ENCODE measurements at places on chromosomes 6 and 20.

DNA sequence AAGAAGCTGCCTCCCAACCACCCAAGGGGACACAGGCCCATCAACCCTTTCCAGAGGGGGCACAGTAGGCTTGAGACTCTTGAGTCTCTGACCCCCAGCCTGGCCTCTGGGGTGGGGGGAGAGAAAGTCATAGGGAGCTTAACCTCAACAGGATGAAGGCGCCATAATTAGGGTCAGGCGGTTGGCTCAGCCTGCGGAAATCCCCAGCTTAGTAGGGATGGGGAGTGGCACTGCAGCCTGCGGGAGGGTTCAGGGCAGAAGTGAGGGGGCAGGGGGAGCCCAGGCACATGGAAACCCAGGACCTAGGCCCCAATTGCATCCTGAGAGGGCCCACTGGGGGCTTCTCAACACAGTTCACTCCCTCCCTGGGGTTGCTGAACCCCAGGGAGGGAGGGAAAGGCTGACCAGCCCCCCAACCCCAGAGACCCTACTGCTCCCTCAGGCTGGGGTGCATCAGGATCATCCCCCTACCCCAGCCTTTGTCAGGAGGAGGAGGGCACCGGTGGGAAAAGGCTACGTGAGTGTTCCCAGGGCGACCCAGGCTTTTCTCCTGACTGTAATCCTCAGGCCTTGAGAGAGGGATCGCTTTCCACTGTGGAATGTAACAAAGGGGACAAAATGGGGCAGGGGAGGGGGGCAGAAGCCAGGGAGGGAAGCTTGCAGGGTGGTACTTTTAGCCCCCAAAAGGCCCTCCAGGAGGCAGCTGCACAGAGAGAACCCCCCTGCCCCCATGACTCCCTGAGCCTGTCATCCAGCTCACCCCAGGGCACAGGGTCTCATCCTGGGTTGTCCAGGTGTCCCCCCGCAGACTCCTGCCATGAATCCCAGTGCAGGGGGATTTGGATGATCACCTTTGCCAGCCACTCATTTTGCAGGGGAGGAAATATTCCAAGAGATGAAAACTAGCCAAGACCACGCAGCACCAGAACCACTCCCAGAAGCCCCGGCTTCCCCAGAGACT is 46.4 kb downstream of the MRPL14 start:
- no peak for DNase-seq

DNA sequence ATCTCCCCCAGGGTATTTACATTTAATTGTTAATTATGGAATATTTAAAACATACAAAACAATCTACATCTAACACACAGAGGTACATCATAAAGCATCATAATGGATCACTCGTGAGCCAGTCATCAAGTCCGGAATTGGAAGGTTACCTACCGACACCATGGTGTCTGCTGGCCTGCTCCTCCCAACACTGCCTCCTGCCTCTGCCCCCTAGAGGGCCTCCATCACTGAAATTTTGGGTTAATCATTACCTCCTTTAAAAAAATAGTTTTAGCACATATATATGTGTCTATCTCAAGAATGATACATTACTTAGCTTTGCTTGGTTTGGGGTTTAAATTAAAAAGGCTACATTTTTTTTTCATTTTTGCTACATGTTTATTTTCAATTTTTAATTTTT is 114.6 kb upstream of the PDE10A start:
- no peak for DNase-seq

GRCh38 chr6:14601490-14601889 is 483.9 kb downstream of the CD83 start:
- no peak for DNase-seq

DNA sequence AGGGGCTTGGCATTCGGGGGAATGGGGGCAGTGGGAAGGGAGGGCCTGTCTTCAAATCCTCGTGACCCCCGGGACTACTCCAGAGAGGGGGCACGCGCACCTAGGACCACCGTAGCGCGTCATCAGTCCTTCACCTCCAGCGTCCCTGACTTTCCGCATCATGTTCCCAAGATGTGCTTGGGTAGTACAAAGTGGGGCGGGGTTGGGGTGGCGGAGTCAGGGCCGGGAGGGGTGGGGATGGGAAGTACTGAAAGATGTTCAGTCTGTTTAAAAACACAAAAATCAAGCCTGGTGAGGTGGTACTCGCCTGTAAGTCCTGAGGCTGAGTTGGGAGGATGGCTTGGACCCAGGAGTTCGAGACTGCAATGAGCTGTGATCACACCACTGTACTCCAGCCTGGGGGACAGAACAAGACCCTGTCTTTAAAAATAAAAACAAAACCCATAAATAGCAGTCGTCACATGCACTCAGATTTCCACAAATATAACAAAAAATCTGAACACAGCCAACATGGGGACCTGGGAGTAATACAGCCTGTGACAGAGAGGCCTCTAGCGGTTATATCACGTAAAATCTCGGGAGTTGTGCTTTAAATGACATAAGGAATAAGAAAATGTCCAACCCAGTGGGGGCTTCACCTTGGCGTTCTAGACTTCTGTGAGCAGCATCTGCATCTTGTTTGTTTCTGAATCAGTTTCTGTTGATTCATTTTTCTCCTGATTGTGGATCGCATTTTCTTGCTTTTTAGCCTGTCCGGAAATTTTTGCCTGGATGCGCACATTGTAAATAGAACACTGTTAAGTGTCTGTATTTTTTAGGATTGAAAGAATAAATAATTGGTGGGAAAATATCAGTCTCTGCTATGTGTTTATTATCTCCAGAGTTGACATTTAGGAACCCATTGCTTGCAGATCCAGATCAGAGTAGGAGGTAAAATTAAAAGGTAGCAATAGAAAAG is 698 bp upstream of the LRP11 start:
- peak; percentile 25 for DNase-seq

DNA sequence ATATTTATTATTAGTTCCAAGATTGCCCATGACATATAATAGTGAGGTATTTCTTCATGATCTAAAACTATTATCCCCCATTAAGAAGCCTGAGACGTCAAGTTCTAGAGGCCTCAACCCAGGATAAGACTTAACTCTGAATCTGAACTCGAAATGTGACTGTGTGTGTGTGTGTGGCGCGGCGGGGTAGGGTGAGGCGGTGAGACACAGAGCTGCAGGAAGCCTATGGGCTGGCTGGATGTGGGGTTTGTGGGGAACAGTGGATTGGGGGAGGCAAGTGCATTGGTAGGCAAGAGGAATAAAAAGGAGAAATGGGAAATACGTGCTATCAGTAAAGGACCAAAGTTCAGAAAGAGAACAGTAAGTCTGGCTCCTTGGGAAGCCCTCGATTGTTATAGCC is 66.5 kb upstream of the RNF146 start:
- DNase-seq: no peak

DNA sequence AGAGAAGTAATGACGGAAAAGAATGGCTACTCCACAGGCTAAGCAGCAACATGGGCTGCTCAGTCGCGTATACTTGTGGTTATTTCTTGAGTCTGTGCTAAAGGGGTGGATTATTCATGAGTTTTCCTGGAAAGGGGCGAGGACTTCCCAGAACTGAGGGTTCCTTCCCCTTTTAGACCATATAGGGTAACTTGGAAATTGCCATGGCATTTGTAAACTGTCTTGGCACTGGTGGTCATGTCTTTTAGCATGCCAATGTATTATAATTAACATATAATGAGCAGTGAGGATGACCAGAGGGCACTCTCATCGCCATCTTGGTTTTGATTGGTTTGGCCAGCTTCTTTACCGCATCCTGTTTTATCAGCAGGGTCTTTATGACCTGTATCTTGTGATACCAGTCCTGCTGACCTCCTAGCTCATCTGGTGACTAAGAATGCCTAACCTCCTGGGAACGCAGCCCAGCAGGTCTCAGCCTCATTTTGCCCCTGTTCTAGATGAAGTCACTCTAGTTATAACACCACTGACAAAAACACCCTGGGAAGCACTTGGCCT is 11.4 kb downstream of the LBP start:
- DNase-seq: no peak

GRCh38 chr6:3750317-3751076 is 1.0 kb downstream of the PXDC1 start:
- DNase-seq: peak; percentile 47

DNA sequence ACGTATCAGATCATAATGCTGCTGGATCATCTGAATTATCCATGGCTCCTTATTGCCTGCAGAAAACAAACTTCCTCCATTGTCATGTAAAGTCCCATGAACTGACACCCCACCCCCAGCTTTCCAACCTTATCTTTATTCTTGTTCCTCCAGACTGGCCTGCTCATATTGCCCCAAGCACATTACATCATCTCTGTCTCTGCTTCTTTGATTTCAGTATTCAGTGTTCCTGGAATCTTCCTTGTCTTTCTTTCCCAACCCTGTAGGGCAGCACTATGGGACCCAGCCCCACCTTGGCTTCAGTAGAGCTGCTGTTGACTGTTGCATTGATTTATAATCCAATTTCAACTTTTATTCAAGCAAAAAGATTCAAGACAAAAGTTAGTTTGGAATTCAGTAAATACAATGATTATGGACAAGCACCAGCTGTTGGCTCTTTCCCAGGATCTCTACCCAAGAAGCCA is 187.5 kb upstream of the ECI2 start:
- no peak for DNase-seq

DNA sequence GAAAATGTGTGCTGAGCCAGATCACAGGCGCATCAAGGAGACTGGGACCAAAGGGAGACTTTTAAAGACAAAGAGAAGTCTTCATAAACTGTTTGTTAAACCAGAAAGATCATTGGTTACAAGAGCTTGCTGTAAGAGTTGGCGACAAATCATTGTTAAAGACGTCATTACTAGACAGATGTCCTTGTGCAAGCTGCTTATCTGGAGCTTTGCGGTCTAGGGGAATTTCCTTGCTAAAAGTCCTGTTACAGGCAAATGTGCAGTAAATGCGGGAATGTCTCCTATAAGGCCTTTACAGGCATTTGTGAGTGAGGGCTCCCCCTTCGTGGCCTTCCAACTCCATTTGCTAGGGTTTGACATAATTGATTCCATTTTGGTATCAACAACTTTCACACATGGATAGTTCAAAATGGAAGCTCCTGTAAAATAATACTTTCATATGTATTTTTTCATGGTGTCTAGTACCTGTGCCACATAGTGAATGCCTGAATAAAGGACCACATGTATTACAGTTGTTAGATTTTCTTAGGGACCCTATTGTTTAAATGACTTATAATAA is 362.4 kb downstream of the UTRN start:
- no peak for DNase-seq

DNA sequence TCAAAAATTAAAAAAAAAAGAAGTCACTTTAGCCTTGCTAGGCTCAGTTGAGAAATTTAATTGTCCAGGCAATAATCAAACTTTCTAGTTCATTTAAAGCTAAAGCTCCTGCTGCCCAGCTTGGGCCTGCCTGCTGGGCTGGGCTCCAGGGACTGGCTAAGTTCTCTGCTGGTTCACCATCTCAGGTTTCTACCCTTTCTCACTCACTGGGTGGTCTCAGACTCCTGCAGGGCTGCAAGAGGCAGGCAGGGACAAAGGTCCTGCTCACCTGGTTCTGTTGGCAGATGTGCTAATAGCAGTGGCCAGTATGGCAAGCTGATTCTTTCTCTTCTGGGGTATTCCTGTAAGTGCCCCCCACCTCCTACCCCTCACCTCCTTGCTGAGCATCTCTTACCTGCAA is 21.2 kb upstream of the RTF2 start:
- no peak for DNase-seq

- no peak for DNase-seq
Observed at GRCh38 chr6:108737594-108738546, 110.4 kb upstream of the ARMC2 start.

DNA sequence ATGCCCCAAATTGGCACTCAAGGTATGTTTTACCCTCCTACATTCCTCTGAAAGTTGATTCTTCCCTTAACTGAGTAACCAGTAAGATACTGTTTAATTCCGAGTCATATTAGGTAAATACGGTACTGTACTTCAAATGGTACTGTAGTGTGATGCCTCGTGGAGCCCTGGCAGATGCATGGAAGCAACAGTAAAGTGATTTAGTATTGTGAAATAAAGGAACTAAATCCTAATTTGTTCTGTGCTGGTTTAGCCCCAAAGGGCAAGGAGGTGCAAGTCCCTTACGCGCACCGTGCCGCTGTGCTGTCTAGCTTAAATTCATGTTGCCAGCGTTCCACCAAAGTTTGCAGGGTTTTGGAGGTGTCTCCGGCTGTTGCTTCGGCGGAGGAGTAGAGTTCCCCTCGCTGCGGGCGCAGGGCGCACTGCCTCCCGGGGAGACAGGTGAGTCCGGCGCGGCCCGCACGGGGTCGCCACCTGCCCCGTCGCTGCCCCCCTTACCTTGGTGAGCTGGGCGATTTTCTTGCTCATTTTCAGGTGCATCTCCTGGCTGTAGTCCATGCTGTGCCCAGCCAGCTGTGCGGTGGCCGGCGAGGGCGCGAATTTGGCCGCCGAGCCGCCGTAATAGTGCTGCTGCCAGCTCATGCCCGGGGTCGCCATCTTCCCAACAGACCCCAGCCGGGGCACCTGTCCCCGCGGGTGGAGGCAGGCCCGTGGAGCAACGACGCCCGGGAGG is 655 bp downstream of the FAM184A start:
- peak; percentile 41 for DNase-seq

DNA sequence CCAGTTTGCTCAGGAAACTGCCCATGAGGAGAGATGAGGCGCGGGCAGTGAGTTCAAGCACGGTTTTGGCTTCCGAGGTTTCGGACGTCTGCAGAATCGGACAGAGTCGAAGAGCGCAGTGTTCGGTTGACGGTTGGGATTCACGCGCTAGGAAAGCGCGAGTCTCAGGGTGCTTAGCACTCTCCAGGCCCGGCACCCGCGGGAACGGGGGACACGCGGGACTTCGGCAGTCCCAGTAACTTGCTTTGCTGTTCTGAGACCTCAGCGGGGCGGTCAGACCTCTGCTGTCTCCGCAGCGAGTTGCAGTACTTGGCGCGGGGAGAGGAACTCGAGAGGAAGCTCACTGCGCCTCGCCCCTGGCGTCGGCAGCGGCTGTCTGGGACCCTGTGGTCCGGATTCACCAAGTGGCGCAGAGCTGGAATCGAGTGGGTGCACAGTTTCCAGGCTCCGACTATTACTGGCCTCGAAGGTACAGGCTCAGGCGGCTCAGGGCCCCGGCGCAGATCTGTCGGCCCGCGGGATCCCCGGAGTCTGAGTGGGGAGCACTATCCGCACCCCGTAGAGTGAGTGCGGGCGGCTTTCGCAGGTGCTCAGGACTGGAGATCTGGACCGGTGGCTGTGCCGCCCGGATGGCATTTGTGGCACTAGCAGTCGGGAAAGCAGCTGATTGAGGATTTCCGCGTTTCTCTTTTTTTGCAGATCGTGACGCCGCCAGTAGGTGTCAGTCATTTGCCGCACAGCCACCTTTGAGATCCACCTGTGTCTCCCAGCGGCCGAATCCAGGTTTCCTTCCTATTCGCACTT is at the start of gene POM121L2:
Gene POM121L2, minus strand, starts transcription at position 128 of the 804 bp plus-strand sequence. Its CDS starts 103 bp downstream, at position 25.
- peak; percentile 72 for DNase-seq

DNA sequence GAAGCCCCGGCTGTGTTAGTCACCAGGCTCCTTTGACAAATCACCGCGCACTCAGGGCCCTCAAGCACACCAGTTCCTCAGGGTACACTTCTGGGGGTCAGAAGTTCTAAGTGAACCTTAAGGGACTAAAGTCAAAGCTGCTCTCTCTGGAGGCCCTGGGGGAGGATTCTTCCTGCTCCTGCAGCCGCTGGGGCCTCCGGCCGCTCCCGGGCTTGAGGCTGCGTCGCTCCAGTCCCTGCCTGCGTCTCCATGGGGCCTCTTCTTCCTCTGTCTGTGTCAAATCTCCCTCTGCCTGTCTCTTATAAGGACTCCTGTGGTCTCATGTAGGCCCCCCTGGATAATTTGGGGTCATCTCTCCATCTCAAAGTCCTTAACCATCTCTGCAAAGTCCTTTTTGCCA is 18.1 kb upstream of the GATA5 start:
- no peak for DNase-seq
